ENCODE measurements at places on chromosomes 7 and 10.

GRCh38 chr7:133977409-133978274, 149.5 kb upstream of the LRGUK start:
- DNase-seq: no peak

- no peak for DNase-seq
These were observed 23.7 kb upstream of the DDC start for GRCh38 chr7:50588937-50589336.

- DNase-seq: no peak
These were observed 92.1 kb downstream of the CYP51A1 start for GRCh38 chr7:92042056-92042737.

DNA sequence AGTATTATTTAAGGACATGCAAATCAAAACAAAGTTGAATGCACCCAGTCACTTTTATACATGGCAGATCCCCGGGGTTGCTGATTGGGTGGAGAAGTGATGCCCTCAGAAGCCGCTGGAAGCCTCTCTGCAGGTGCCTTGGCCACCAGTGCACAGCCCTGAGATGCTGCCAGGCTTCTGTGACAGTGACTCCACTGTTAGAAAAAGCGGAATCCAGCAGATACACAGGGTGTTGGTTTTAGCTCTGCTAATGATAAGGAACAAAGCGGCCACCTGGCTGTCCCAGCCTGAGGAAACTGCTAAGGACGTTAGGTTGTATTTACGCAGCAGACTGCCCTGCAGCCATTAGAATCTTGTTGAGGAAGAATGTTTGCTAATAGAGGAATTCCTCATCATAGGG, 47.5 kb downstream of the JAKMIP3 start:
- no peak for DNase-seq

DNA sequence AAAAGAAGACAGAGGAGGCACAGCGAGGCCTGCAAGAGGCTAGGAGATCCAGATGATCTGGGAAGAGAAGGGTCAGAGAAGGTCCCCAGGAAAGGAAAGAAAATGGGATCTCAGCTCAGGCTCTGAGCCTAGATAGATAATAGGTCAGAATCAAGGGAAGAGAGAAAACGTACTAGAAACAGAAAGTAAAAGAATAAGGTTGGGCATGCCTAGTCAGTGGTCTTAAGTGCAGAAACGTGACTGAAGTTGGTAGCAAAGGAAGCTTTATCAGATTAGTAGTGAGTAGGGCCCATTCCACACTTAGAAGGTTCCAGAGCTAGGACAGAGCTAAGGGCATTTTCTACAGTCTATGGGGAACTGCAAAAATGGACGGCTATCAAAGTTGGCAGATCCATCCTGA, 84.8 kb upstream of the ASAH2 start:
- no peak for DNase-seq

DNA sequence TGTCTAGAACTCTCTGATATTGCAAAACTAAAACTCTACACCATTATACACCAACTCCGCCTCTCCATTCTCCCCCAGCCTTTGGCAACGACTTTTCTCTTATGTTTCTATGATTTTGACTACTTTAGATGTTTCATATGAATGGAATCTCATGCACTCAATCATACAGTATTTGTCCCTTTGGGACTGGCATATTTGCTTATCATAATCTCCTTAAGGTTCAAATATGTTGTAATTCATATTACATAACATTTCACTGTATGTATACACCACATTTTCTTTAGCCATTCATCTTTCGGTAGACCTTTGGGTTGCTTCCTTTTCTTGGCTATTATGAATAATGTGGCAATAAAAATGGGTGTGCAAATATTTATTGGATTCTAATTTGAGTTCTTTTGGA, 164.4 kb downstream of the ARL4A start:
- DNase-seq: no peak

GRCh38 chr7:147240468-147240867, 1123.9 kb downstream of the CNTNAP2 start:
- no peak for DNase-seq

- DNase-seq: no peak
These were observed at the start of gene EGFR for GRCh38 chr7:55018361-55019190. TSS of gene EGFR (plus strand) at chr7:55019017. CDS start at chr7:55019278, 261 bp downstream.

DNA sequence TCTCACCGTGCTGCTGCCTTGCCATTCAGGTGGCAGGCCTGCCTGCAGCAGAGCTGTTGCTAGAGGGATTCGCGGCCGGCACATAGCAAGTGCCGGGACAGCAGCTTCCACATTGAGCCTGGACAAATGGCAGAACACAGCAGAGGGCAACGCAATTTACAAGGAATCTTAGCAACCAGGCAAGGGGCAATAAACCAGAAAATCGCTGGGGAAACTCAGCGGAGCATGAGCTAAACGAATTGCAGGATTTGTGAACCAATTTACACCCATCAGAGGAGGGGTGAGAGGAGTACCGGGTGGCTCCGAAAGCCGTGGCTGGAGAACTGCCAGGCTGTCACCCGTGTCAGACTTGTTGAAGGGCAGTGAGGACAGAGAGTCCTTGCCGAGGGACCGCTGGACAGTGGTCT, 58.6 kb upstream of the LOXL4 start:
- no peak for DNase-seq

DNA sequence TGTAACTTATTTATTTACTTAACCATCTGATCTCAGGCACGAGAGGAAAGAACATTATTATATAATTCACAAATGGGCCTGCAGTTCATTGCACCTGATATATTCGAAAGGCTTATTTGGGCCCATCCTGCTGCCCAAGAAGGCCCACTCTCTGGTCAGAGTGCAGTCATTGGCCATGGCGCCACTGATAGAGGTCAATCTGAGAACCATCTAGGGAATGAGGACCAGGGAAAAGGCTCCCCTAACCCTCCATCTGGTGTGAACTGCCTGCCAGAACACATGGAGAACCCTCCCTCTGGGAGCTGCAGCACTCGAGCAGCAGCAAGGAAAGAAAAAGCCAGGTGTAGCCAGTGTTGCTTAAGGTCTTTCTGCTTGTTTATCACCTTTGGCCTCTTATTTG, 136.6 kb downstream of the REEP3 start:
- DNase-seq: no peak

- no peak for DNase-seq
These were observed 65.8 kb downstream of the TMEM209 start for GRCh38 chr7:130139193-130139960.

- no peak for DNase-seq
These were observed 377.2 kb upstream of the VWC2 start for GRCh38 chr7:49396229-49396628.

GRCh38 chr7:37970211-37970610, 49.8 kb downstream of the EPDR1 start:
- no peak for DNase-seq

DNA sequence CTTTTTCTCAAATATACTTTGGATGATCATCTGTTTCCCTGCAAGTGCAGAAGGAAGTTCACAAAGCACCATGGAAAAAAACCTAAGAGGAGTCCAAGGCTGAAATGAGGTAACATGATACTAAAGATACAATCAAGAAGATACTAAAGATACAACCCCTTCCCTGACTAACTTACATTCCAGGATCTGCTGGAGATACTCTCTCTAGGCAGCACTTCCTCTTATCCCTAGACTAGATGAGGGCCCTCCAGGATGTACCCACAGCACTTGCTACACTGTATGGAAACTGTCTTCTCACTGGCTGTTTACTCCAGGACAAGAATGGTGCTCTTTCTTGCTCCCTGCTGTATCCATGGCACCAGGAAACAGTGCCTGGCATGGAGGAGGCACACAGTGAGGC, 116.4 kb upstream of the NFE2L3 start:
- DNase-seq: no peak
